CD4-positive, alpha-beta T cell treated with Interleukin-12 subunit alpha and Interleukin-12 subunit beta, for 1 hour (primary cell): ENCODE measurements at places on chromosomes 6 and 20.

- no peak for DNase-seq
Measured at GRCh38 chr20:34547844-34548613, 10.5 kb upstream of the MAP1LC3A start.

- DNase-seq = no peak
Measured at GRCh38 chr6:132598473-132598872, 8.9 kb upstream of the TAAR5 start.

DNA sequence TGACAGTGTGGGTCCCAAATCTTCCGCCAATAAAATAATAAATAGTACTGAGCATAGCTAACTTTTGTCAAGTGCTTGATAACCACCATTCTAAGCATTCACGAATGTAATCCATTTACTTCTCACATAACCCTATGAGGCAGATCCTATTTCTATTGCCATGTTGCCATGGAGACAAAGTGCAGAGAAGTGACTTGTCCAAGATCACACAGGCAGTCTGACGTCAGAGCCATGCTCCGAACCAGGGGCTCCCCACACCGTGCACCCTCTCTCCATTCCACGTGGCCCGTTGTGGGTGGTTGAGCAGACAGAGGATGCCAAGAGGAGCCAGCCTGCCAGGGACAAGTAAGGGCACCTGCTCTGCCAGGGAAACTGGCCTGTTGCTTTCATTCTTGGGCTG is 38.9 kb downstream of the CDH22 start:
- DNase-seq = no peak

- DNase-seq = no peak
Measured at GRCh38 chr20:23774081-23774480, 23.3 kb upstream of the CST1 start.

DNA sequence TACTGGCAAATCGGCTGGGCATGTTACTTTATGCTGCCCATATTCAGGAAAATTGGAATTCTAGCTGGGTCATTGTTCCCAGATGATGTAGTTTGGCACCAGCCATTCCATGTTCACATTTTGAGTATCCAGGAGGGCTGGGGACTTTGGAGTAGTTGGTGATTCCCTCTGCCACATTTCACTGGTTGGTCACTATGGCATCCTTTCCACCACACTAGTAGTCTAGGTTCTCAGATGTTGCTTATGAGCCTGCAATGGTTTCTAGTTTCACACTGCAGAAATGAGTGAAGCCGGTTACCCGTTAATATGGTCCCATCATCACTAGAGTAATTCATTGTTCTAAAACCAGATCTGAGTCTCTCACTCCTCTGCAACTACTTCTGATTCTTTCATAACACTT is 4.6 kb downstream of the PTPN1 start:
- DNase-seq = no peak

DNA sequence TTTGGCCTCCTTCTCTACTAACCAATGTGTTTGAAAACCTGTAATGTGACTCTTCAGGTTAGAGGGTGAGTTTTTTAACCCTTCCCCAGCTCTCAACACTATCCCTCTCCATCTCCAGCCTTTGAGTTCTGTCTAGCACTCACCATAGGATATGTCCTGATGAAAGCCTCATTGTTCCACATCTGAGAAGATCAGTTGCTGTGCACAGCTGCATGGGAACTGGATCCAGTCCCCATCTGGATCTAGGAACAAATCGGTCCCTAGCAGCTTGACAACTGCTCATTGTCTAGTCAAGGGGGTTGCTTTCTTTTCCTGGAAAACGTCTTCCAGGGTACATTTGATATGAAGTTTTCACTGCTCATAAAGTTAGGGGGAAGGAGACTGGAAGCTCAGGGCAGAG is 45.4 kb upstream of the AGPAT4 start:
- DNase-seq = no peak

DNA sequence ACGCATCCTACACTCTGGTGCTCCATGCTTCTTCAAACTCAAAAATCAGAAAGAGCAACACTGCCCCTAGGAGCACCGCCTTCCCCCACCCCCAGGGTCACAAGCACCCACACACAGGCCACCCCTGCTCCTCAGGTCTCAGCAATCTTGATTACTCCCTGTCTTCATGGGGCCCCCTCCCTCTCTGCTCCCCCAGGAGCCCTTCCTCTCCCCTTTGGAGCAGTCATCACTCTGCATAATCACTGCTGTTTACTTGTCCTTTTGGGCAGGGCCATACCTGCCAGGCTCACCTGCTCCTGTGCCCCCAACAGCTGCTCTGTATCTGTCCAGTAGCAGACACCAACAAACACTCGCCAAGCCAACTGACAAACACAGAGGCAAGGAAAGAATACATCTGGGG is 7.6 kb upstream of the SYNDIG1 start:
- no peak for DNase-seq

GRCh38 chr20:59831024-59831915 is 102.2 kb downstream of the SYCP2 start:
- no peak for DNase-seq

DNA sequence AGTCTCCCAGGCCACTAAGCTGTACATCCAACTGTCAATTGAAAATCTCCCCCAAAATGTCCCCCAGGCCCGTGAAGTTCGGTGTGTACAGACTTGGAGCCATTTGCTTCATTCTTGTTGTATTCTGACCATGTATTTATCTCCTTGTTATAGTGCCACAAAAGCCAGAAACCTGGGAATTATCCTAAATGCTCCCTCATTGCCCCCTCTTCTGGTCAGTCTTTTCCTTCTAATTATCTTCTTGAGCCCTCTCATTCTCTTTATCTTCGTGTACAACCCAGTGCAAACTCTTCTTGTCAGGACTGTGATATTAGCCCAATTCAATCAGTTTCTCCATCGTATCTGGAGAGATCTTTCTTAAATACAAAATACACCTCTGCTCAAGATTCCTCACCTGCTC is 64.7 kb downstream of the RFX6 start:
- no peak for DNase-seq

- no peak for DNase-seq
Measured at GRCh38 chr6:167394820-167395219, 69.9 kb downstream of the TTLL2 start.

GRCh38 chr6:2477250-2477649 is 231.8 kb upstream of the GMDS start:
- DNase-seq = no peak

DNA sequence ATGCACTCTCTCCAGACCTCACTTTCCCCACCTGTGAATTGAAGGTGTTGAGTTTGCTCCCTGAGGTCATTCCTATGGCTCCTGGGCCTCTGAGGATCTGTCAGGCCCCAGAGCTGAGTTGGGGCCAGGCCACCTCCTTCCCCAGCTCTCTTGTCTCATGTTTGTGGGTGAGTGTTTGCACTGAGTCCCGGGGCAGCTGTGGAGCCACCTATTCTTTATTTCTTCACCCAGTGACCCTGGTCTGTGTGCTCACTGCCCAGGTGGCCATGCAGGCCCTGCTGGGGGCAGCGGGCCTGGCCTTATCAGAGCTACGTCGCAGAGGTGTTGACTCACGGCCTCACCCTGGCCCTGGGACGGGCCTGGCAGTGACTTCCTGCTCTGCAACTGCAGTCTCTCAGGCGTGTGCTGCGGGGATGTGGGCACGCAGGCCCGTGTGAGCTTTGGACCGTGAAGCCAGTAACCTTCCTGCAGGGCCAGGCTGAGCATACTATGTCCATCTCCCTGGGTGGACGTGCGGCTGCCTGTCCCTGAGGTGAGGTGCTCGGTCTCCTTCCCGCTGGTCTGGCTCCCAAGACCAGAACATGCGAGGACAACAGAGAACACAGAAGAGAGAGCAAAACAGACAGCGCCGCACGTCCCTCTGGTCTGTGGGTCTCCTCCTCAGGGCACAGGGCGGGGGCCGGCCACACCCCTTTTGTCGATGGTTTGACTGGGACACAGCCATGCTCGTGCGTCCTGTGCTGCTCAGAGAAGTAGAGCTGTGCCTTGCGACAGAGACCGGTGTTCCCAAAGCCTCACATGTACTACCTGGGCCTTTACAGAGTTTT is 12.1 kb downstream of the TMEM181 start:
- DNase-seq = no peak

DNA sequence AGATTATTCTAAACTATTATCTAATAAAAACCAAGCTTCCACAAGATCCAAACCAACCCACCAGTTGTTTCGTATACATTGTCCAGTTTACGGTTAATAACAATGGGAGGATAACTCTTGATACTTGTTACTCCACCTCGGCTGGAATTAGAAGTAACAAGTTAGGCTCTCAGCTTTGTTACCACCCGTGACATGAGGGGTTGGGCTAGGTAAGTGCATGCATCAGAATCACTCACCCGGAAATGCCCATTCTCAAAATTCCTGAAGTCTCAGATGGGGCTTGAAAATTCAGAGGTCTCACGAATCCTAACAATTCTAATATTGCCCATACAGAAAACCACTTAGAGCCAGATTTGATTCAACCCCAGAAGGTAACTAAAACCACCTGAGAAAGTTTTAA is 27.0 kb upstream of the SERPINB1 start:
- DNase-seq = no peak

GRCh38 chr6:55758156-55758937 is 117.0 kb downstream of the BMP5 start:
- no peak for DNase-seq
